Cerebellar nuclear complex (tissue), 1 donor: ENCODE measurements at places on chromosomes 2 and 18.

GRCh38 chr2:28000287-28000686 is 109.8 kb downstream of the BABAM2 start:
- DNase-seq, result no peak

- no peak for DNase-seq
Observed at GRCh38 chr2:241136661-241137260, 12.5 kb downstream of the PASK start.

GRCh38 chr2:71843391-71843850 is 304.2 kb downstream of the CYP26B1 start:
- DNase-seq, result no peak

- DNase-seq, result no peak
Observed at GRCh38 chr18:44170208-44170880, 510.3 kb upstream of the SETBP1 start.

DNA sequence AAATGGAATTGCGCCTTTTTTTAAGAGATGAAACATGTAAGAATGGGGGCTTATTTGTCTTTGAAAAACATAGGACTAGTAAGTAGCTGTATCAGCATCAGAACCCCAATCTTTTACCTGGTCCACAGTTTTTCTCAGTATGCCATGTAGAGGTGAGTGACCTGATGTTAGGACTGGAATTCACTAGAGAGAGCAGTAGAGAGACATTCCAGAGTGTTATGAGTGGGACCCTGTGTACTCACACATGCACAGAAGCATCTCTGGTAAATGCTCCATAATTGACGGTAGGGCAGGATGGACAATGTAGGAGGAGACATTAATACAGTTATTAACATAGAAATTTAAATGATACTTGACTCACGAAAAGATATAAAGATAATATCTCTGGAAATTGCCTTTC is 1.4 kb upstream of the GALNT13 start:
- DNase-seq, result peak; percentile 20

GRCh38 chr2:75416420-75417342 is 144.1 kb downstream of the EVA1A start:
- no peak for DNase-seq
